ENCODE measurements at places on chromosomes 7 and 10. TPM values are rescaled to one million over a fixed set of nuclear protein-coding genes. Genes with fewer than 3 reads are reported as not detected.
A peak's percentile ranks its signal among the peaks of the same experiment; 100 is the strongest.

- H3K4me3 ChIP-seq, result no peak overlapping the region
- no peaks in the 10 kb centered on the region for H3K36me3 ChIP-seq
- H3K27me3 ChIP-seq, result no peaks in the 10 kb centered on the region
- no peaks in the 10 kb centered on the region for H3K4me1 ChIP-seq
- DNase-seq, result peak; percentile 41
Measured at GRCh38 chr7:113831556-113831955, 87.3 kb downstream of the PPP1R3A start.

DNA sequence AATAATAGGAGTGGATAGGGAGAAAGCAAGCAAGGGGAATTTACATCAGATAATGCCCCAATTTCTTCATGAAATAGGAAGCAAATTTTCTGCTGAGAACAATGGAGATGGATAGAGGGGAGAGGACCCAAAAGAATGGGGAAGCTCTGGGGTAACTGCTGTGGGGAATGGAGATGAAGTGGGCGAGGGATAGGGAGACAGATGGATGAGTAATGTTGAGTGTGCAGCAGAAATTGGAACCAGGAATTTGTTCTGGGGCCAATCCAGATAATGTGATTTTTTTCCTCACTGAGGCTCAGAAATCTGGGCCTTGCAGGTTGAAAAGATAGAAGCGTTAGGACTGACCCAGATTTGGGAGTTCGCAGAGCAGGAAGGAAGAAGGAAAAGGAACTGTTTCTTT lies 24.5 kb upstream of the MRC1 start:
- no peak overlapping the region for H3K4me3 ChIP-seq
- DNase-seq, result peak; percentile 48
- H3K27ac ChIP-seq, result no peak overlapping the region
- H3K36me3 ChIP-seq, result no peaks in the 10 kb centered on the region
- peaks cover 4% of the 10 kb centered on the region for H3K4me1 ChIP-seq

DNA sequence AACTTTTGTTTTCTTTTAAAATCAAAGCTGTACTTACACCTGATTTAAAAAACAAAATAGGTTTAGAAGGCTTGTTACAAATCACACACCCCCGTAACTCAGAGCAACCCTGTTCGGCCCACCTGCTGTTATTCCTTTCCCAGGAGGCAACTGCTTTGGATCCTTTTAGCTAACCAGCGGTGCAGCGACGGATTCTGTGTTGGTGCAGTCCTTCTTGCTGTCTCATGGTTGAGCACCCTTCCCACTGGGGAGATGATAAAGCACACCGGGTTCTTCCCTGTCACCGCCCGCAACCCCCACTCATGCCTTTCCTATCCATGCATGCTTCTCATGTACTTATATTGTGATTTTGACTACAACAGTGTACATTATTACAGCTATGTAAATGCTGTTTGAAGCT lies 24.8 kb upstream of the MKI67 start:
- peaks cover 9% of the 10 kb centered on the region for H3K27me3 ChIP-seq
- H3K36me3 ChIP-seq, result no peaks in the 10 kb centered on the region
- no peak overlapping the region for H3K27ac ChIP-seq
- no peak overlapping the region for H3K4me3 ChIP-seq

GRCh38 chr7:89987665-89988064 lies 166.6 kb upstream of the STEAP1 start:
- no peak overlapping the region for H3K27ac ChIP-seq
- no peaks in the 10 kb centered on the region for H3K36me3 ChIP-seq
- H3K4me3 ChIP-seq, result no peak overlapping the region
- no peaks in the 10 kb centered on the region for H3K4me1 ChIP-seq

DNA sequence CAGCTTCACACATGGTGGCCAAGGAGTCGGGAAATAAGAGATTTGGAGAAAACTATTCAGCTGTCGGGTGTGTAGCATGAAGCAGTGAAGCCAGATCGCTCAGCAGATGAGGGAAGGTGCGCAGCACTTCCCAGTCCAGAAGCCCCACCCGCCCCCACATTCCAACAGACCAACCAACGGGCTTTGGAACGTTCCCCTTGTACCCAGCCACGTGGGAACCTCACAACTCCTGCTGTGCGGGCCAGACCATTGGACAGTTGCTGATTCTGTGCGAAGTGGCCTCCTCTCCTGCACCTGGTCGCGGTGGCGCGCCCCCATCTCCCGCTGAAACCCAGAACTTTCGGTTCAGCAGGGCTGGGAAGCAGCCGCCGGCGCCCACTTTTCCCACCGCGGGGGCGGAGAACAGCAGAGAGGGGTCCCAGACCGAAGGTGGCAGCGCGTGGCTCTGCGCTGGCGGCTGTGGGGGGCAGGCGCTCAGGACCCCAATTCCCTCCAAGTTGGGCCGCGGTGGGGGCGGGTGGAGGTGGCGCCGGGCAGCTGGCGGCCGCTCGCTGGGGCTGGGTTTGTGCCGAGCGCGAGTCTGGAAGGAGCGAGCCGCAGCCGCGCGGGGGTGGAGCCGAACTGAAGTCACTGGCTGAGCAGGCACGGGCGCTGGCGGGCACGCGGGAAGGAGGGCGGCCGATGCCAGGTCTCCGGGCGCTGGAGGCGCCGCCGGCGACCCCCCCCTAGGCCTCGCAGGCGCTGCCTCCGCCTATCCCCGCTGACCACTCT lies 1301.5 kb upstream of the SORCS1 start:
- no peak overlapping the region for H3K27ac ChIP-seq
- DNase-seq, result no peak
- no peaks in the 10 kb centered on the region for H3K36me3 ChIP-seq
- H3K27me3 ChIP-seq, result no peaks in the 10 kb centered on the region
- peak overlapping the region; percentile 20 for H3K4me3 ChIP-seq

- no peak overlapping the region for H3K4me3 ChIP-seq
- H3K27ac ChIP-seq, result no peak overlapping the region
- no peaks in the 10 kb centered on the region for H3K27me3 ChIP-seq
- no peak for DNase-seq
- no peaks in the 10 kb centered on the region for H3K36me3 ChIP-seq
Measured at GRCh38 chr7:157895520-157896375, 558.9 kb downstream of the DNAJB6 start.

DNA sequence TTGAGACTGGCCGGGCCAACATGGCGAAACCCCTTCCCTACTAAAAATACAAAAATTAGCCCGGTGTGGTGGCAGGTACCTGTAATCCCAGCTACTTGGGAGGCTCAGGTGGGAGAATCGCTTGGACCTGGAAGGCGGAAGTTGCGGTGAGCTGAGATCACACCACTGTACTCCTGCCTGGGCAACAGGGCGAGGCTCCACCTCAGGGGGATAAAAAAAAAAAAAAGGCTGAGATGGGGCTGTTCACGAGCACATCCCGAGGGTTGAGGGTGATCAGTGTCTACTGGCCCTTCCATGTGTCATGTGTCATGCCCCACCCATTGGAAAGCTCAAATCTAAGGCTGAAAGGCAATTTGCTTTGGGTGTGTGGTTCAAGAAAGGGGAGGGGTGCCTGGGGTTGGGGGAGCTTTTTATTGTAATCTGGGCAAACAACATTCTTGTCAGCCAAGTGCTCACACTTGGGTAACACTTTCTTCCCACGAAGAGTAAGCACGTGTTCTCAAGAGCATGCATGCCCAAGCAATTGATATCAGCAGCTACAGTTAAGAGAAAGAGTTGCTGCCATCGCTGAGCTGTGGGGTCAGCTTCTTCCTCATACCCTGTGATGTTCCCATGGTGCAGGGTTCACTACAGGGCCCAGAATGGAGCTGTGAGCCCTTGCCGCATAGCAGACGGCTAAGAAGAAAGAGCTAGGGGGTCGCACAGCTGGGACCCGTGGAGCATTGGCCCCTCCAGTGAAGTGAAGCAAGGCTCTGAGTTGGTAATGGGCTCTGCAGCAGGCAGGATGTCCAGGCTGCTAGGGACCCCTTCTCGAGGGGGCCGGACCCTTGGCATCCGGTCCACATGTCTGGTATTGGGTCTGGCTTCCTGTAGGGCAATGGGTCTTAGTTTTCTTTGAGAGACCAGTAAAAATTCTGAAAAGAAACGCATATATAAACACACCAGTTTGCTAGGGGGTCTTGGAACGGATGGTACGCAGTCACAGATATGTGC lies 9.9 kb upstream of the ACSL5 start:
- H3K27me3 ChIP-seq, result peaks cover 1% of the 10 kb centered on the region
- no peaks in the 10 kb centered on the region for H3K36me3 ChIP-seq
- 0 out of 2 replicates have a peak, but pooled peaks cover 1% of the 10 kb centered on the region for H3K4me1 ChIP-seq
- DNase-seq, result no peak

GRCh38 chr7:75579899-75580298 lies 87.8 kb downstream of the SPDYE5 start:
- H3K36me3 ChIP-seq, result peaks cover 19% of the 10 kb centered on the region
- DNase-seq, result no peak
- no peaks in the 10 kb centered on the region for H3K4me1 ChIP-seq
- H3K27ac ChIP-seq, result no peak overlapping the region
- H3K27me3 ChIP-seq, result no peaks in the 10 kb centered on the region

DNA sequence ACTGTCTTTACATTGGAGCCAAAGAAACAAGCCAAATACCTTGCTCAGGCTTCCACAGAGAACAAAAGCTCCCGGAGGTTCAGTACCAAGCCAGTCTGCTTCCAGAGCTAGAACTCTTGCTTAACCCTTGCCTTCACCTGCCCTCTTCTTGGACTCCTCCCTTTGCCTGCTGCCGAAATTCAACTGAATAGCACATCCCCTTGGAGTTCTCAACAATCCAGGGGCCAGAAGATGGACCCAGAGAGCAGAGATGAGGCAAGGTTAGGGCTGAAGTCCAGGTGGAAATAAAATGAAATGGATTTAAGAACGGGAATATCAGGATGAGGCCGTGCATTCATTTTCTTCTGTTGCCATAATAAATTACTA lies 876 bp upstream of the PIK3AP1 start:
- H3K27me3 ChIP-seq, result peaks cover 53% of the 10 kb centered on the region
- no peak for DNase-seq
- H3K4me1 ChIP-seq, result no peaks in the 10 kb centered on the region
- no peak overlapping the region for H3K4me3 ChIP-seq

- H3K36me3 ChIP-seq, result no peaks in the 10 kb centered on the region
- DNase-seq, result peak; percentile 42
- no peak overlapping the region for H3K27ac ChIP-seq
- H3K4me1 ChIP-seq, result no peaks in the 10 kb centered on the region
Measured at GRCh38 chr10:58326967-58327381, 7.8 kb upstream of the UBE2D1 start.

- no peaks in the 10 kb centered on the region for H3K36me3 ChIP-seq
- no peaks in the 10 kb centered on the region for H3K27me3 ChIP-seq
- no peak for DNase-seq
- H3K4me3 ChIP-seq, result no peak overlapping the region
Measured at GRCh38 chr10:21797533-21797932, 206.0 kb downstream of the DNAJC1 start.

DNA sequence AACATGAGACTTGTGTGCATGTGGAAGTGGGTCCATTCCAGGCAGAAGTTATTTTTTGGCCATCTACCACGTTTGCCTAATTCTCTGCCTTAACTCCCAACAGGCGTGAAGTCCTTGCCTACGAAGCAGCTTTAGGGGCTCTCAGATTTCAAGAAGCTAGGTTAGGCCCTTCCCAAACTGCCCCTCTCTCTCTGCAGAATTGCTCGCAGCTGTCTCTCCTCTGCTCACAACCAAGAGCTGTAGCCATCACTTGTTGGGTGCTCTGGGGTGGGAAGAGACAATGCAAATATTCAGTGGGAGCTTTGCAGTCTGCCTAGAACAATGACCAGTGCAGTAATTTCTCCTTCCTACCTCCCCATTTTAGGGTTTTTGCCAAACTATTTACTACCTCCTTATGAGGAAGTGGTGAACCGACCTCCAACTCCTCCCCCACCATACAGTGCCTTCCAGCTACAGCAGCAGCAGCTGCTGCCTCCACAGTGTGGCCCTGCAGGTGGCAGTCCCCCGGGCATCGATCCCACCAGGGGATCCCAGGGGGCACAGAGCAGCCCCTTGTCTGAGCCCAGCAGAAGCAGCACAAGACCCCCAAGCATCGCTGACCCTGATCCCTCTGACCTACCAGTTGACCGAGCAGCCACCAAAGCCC lies 24.9 kb downstream of the CYP17A1 start:
- H3K36me3 ChIP-seq, result peaks cover 43% of the 10 kb centered on the region
- H3K27me3 ChIP-seq, result no peaks in the 10 kb centered on the region
- H3K4me1 ChIP-seq, result peaks cover 27% of the 10 kb centered on the region
- DNase-seq, result no peak
- H3K27ac ChIP-seq, result no peak overlapping the region
- no peak overlapping the region for H3K4me3 ChIP-seq

- no peaks in the 10 kb centered on the region for H3K27me3 ChIP-seq
- no peak overlapping the region for H3K27ac ChIP-seq
- peaks cover 4% of the 10 kb centered on the region for H3K4me1 ChIP-seq
- no peaks in the 10 kb centered on the region for H3K36me3 ChIP-seq
Measured at GRCh38 chr7:114789161-114789560, 132.7 kb upstream of the MDFIC start.

DNA sequence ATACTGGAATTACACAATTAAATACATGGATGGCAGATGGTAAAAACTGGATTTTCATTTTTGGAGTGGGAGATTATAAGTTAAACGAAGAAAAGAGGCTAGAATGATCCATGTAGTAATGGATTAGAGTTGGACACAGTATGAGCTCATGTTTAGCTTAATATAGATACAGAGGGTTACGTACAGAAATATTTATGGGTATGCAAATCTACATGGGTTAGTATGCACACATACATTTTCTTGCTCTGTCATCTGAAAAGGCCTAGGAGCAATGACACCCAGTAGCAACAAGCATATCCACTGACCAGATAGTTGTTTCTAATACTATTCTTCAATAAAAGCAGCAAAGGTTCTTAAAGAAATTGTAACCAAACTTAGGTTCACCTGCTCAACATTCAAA lies 366.4 kb downstream of the SEMA3D start:
- no peaks in the 10 kb centered on the region for H3K27me3 ChIP-seq
- H3K4me1 ChIP-seq, result no peaks in the 10 kb centered on the region
- DNase-seq, result no peak

- H3K27me3 ChIP-seq, result no peaks in the 10 kb centered on the region
- H3K4me1 ChIP-seq, result no peaks in the 10 kb centered on the region
- no peaks in the 10 kb centered on the region for H3K36me3 ChIP-seq
Measured at GRCh38 chr7:17770710-17771375, 169.5 kb downstream of the SNX13 start.

GRCh38 chr10:110311357-110311949 lies 6.7 kb upstream of the SMNDC1 start:
- no peaks in the 10 kb centered on the region for H3K36me3 ChIP-seq
- no peaks in the 10 kb centered on the region for H3K27me3 ChIP-seq
- DNase-seq, result peak; percentile 70
- no peaks in the 10 kb centered on the region for H3K4me1 ChIP-seq
- no peak overlapping the region for H3K27ac ChIP-seq

GRCh38 chr7:22791204-22792158 lies 31.2 kb downstream of the TOMM7 start:
- no peak overlapping the region for H3K4me3 ChIP-seq
- no peaks in the 10 kb centered on the region for H3K27me3 ChIP-seq
- peak overlapping the region; percentile 20 for H3K27ac ChIP-seq
- peak; percentile 41 for DNase-seq

GRCh38 chr10:45001381-45002148 lies 842 bp downstream of the ZNF22 start:
- peaks cover 14% of the 10 kb centered on the region for H3K4me1 ChIP-seq
- peak; percentile 69 for DNase-seq
- H3K27me3 ChIP-seq, result no peaks in the 10 kb centered on the region
- peak overlapping the region; percentile 74 for H3K27ac ChIP-seq

GRCh38 chr7:156823435-156823834 lies 69.5 kb downstream of the LMBR1 start:
- H3K36me3 ChIP-seq, result no peaks in the 10 kb centered on the region
- no peaks in the 10 kb centered on the region for H3K4me1 ChIP-seq
- no peak overlapping the region for H3K27ac ChIP-seq
- DNase-seq, result no peak
- H3K4me3 ChIP-seq, result no peak overlapping the region

ARPC1A gene
- total RNA-seq, result 327 TPM

ATG9B gene
- 0.18 TPM for total RNA-seq

AP1S1 gene
- 295 TPM for total RNA-seq

NPSR1 gene
- not detected for total RNA-seq

ASB10 gene
- not detected for total RNA-seq

MACROH2A2 gene
- total RNA-seq, result 17.4 TPM

LIPM gene
- not detected for total RNA-seq

POLR2J gene
- 20.8 TPM for total RNA-seq

MASTL gene
- 18.1 TPM for total RNA-seq
